ENCODE measurements at places on chromosomes 11 and 22.

- H3K36me3 ChIP-seq = no peaks in the 10 kb centered on the region
- peak overlapping the region; percentile 27 for H3K4me3 ChIP-seq
- H3K27ac ChIP-seq = peak overlapping the region; percentile 71
- H3K27me3 ChIP-seq = no peaks in the 10 kb centered on the region
- H3K4me1 ChIP-seq = peaks cover 53% of the 10 kb centered on the region
Measured at GRCh38 chr22:39148727-39149535, 3.5 kb downstream of the CBX7 start.

DNA sequence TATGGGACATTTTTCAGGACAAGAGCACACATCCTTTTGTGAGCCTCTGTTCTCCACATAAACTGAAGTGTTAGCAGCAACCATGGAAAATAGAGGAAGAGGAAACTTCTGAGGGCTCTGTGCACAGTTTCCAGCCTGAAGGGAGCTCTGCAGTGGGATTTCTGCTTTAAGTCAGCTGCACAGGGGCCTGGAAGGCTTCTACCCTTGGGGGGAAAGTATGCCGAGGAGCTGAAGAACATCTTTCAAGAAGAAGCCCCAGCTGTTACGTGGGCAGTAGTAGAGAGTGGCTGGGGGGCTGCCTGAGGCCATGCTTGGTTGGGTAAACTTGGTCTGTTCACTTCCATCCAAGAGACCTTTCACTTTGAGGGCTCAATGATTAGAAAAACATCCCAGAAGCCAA is 82.7 kb upstream of the EED start:
- no peaks in the 10 kb centered on the region for H3K4me1 ChIP-seq
- H3K4me3 ChIP-seq = no peak overlapping the region
- no peaks in the 10 kb centered on the region for H3K27me3 ChIP-seq
- no peak overlapping the region for H3K27ac ChIP-seq
- no peak for DNase-seq
- no peaks in the 10 kb centered on the region for H3K36me3 ChIP-seq

DNA sequence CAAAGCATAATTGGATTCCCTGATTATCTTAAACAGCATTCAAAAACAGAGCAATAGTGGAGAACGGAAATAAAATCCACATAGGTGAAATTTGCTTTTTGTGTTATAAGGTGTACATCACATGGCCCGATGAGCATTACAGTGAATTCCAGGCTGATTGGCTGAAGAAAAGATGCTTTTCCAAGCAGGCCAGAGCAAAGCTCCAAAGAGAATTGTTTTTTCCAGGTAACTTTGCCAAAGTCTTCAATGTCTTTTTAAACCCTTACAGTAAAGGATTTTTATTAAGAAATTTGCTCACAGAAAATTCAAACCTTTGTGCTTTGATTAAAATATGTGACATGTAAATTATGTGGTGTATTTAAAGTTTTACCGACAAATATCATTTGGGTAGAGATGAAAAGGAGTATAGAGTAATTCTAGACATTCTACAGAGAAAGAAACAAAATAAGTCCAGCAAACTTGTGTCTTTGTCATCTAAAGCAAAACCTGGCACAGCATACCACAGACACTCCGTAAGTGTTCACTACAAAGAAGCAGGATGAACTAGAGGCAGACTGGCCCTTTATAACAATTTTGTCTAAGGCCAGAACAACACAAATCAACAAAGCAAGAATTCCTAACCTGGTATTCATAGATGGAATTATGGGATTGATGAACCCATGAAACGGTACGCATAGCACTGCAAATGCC is 16.6 kb downstream of the BBOX1 start:
- H3K36me3 ChIP-seq = no peaks in the 10 kb centered on the region
- DNase-seq = no peak
- no peak overlapping the region for H3K27ac ChIP-seq
- H3K27me3 ChIP-seq = no peaks in the 10 kb centered on the region

DNA sequence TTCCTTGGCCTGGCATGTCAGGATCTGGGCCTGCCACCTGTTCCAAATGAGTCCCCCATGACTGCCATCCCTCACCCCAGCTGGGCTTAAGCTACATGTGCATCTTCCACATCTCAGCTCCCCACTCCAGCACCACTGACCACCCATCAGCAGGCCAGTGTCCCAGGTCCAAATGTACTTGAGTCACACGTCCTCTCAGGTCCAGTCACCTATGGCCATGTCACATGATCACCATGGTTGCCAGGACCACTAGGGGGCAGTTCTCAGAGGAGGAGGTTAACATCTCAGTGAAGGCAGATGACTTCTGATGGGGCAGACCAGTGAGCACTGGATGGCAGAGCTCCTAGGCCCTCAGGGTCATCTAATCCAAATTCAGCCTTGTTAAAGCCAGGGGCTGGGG is 41.9 kb upstream of the WNT11 start:
- no peaks in the 10 kb centered on the region for H3K4me1 ChIP-seq
- DNase-seq = no peak
- H3K27ac ChIP-seq = no peak overlapping the region
- H3K36me3 ChIP-seq = no peaks in the 10 kb centered on the region

- no peaks in the 10 kb centered on the region for H3K4me1 ChIP-seq
- H3K27ac ChIP-seq = no peak overlapping the region
- DNase-seq = no peak
- H3K36me3 ChIP-seq = 0 out of 2 replicates have a peak, but pooled peaks cover 2% of the 10 kb centered on the region
- no peaks in the 10 kb centered on the region for H3K27me3 ChIP-seq
- H3K4me3 ChIP-seq = no peak overlapping the region
Measured at GRCh38 chr11:126327281-126328000, 23.6 kb downstream of the DCPS start.

DNA sequence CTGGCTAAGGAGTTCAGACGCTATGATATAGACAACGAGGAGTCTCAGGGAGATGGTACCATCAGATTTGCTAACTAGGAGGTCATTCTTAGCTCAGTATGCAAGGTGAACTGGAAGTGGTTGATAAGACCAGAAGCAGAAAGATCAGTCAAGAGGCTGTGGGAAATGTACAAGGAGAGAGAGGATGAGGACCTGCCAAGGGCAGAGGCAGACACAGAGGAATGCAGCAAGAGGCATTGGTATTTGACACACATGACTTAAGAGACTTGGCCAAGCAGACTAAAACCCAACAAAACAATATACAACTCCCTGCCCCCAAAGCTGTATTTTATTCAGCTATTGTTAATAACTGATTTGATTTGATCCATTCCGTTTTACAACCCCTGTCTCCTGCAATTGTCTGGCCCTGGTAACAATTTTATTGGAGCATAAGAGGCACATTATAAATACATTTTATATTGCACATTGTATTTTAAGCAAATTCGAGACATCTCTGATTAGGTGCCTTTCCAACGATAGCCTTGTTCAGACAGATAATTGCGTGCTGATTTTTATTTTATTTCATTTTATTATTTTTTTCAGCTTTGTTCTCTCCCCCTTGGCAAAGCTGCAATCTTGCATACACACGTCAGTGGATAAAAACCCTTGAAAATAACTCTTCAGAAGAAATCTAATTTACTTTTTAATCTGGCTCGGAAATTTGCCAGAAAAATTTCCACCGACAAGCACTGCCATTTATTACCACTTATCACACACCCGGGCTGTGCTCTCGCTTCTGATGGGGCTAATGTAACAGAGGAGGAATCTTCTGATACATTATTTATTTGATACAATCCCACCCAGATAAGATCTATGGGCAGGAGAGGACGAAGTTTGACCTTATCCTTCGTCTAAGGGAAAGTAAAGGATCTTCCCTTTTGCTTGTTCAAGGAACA is 237.8 kb downstream of the NXPE2 start:
- no peaks in the 10 kb centered on the region for H3K4me1 ChIP-seq
- H3K27ac ChIP-seq = no peak overlapping the region
- H3K36me3 ChIP-seq = no peaks in the 10 kb centered on the region
- H3K27me3 ChIP-seq = no peaks in the 10 kb centered on the region
- H3K4me3 ChIP-seq = no peak overlapping the region
- no peak for DNase-seq

- H3K4me1 ChIP-seq = no peaks in the 10 kb centered on the region
- no peak for DNase-seq
- no peak overlapping the region for H3K4me3 ChIP-seq
- H3K27me3 ChIP-seq = no peaks in the 10 kb centered on the region
- no peak overlapping the region for H3K27ac ChIP-seq
Measured at GRCh38 chr11:115126515-115127208, 377.6 kb downstream of the CADM1 start.

DNA sequence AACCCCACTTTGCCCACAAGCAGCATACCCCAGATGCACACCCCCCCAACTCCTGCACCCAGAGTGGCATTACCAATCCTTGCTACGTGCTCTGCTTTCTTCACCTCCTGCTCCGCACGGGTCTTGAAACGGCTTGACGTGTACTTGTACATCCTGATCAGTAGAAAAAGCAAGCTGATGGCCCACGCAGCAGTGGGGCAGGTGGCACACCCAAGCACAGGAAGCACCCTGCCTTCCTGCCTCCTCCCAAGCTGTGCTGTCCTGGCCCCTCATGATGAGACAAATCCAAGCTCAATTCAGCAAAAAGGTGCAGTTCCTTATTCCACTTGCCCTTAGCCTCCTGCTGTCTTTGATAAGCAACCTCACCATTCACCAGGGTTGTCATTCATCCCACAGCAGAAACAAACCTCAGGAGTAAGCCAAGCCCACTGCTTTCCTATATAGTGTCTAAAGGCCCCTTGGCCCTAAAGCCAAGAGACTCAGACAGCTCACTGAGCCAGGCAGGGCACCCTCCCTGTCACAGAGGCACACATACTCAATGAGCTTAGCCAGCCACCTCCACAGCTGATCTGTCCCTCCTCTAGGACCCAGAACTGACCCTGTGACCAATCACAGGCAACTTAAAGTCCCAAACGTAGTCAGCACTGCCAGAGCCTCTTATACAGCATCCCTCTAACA is 27.8 kb downstream of the MORC2 start:
- no peaks in the 10 kb centered on the region for H3K27me3 ChIP-seq
- no peaks in the 10 kb centered on the region for H3K36me3 ChIP-seq
- H3K27ac ChIP-seq = no peak overlapping the region

GRCh38 chr11:108224911-108225786 is 2.3 kb downstream of the ATM start:
- H3K27me3 ChIP-seq = no peaks in the 10 kb centered on the region
- peak overlapping the region; percentile 76 for H3K4me3 ChIP-seq

- no peak overlapping the region for H3K4me3 ChIP-seq
- H3K4me1 ChIP-seq = peaks cover 4% of the 10 kb centered on the region
- no peaks in the 10 kb centered on the region for H3K36me3 ChIP-seq
Measured at GRCh38 chr11:17515443-17516176, 28.6 kb downstream of the USH1C start.

GRCh38 chr22:24049211-24049610 is 38.1 kb downstream of the CABIN1 start:
- no peak for DNase-seq
- H3K4me1 ChIP-seq = peaks cover 7% of the 10 kb centered on the region
- no peak overlapping the region for H3K4me3 ChIP-seq
- no peaks in the 10 kb centered on the region for H3K27me3 ChIP-seq
- no peak overlapping the region for H3K27ac ChIP-seq

DNA sequence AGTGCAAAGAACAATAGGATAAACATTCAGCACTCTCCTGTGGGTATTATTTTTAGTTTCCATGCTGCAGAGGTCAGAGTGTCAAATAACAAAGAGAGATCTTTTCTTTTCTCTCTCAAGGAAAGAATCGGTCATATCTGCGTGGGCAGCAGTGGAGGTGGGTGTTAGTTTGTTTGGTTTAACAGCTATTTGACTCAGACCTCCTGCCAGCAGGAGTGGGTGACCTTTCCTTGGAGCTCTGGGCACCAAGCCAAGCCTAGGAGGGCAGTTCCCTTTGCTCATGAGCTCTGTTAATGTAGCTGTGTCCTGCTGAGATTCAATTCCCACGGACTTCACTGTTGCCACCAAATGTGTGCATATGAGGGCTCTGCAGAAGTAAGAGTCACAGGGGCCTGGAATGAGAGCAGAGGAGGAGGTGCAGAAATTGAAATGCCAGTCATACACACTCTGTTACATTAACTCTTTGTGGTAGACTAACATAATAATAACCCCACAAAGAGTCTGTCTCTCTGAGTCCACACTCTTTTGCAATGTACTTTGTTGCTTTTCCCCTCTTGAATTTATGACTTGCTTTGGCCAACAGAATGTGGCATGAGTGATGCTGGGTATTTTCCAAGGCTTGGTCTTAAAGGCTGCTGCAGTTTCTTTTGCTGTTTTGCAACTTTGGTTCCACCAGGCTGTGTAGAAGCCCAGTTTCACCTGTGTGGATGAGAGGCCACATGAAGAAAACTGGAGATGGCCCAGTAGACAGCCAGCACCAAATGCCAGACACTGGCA is 76.0 kb upstream of the GRK3 start:
- no peak for DNase-seq
- no peaks in the 10 kb centered on the region for H3K36me3 ChIP-seq
- H3K4me3 ChIP-seq = no peak overlapping the region
- H3K27me3 ChIP-seq = no peaks in the 10 kb centered on the region
- H3K4me1 ChIP-seq = no peaks in the 10 kb centered on the region

DNA sequence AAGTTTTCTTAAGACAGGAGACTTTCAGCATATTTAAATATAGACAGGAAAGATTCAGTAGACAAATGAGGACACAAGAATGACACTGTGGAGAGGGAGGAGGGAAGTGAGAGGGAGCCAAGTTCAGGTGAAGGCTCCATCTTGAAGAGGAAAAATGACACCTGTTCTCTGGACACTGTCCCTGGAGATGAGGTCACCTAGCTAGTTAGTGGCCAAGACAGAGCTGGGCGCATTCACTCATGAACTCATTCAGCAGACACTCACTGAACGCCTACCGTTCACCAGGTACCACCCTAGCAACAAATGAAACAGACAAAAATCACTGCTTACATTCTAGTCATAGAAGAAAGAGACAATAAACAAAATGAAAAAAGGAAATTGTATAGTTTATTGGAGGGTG is 103.3 kb upstream of the PARVA start:
- H3K4me1 ChIP-seq = no peaks in the 10 kb centered on the region
- H3K27me3 ChIP-seq = no peaks in the 10 kb centered on the region
- DNase-seq = no peak
- H3K36me3 ChIP-seq = no peaks in the 10 kb centered on the region
- no peak overlapping the region for H3K4me3 ChIP-seq
- H3K27ac ChIP-seq = no peak overlapping the region

DNA sequence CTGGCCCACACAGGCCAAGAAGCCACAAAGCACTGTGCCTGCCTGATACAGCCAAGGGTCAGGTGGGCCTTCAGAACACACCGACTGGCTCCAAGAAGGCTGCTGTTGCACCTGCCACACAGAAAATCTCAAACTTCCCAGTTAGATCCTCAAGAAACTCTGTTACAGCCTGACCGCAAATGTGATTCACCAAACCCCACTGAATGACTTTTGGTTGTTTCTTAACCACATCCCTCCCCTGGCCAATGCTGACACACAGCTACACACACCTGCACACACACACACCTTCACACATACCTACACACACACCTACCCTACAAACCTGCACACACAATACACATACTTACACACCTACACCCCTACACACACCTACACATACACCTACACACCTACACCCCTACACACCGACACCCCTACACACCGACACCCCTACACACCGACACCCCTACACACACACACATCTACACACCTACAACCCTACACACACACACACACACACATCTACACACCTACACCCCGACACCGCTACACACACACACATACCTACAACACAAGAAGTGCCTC is 31.5 kb downstream of the CDKN1C start:
- peak; percentile 26 for DNase-seq
- H3K36me3 ChIP-seq = no peaks in the 10 kb centered on the region
- 0 out of 2 replicates have a peak, but pooled peaks cover under 1% of the 10 kb centered on the region for H3K27me3 ChIP-seq
- H3K4me1 ChIP-seq = no peaks in the 10 kb centered on the region

Measured in MM.1S (cell line).